ENCODE measurements at places on chromosomes 11 and 22.

- DNase-seq: no peak
Measured at GRCh38 chr22:20571078-20571503, 63.7 kb downstream of the MED15 start.

- DNase-seq: no peak
Measured at GRCh38 chr11:74460065-74460464, 7.3 kb downstream of the KCNE3 start.

GRCh38 chr11:128916681-128917080 is 25.5 kb downstream of the KCNJ5 start:
- no peak for DNase-seq

GRCh38 chr11:125680747-125681146 is at the start of gene ACRV1:
ACRV1 (minus strand) TSS chr11:125680847; CDS start chr11:125680780, 67 bp downstream.
- DNase-seq: no peak

GRCh38 chr11:111367411-111368284 is 11.4 kb downstream of the POU2AF1 start:
- no peak for DNase-seq

DNA sequence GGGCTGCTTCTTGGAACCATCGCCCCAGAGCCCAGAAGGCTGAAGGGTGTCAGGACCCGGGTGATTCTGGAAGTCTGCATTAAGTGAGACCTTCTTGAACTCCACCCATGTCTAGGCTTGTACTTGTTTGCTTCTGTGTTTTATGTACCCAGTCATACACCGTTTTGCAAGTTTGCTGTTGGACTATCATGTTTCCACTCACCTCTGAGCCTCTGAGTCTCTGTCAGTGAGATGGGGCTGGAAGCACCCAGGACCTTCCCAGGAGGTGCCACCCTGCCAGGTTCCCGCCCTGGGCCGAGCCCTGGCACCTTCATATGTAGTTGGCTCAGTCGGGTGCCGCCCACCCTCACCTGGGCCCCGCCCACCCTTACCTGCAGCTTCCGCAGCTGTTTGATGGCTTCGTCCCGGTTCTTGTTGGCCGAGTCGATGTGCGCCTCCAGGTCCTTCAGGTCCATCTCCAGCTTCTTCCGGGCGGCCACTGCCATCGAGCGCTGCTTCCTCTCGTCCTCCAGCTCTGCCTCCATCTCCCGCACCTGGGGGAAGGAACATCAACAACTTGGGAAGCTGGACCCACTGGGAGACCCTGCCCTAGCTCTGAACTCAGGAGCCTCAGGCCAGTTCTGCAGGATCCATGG is 35.1 kb downstream of the APOL1 start:
- DNase-seq: no peak
